ENCODE measurements at places on chromosomes 11 and 22.

- DNase-seq = no peak
Measured at GRCh38 chr11:65553301-65554001, 4.7 kb downstream of the LTBP3 start.

DNA sequence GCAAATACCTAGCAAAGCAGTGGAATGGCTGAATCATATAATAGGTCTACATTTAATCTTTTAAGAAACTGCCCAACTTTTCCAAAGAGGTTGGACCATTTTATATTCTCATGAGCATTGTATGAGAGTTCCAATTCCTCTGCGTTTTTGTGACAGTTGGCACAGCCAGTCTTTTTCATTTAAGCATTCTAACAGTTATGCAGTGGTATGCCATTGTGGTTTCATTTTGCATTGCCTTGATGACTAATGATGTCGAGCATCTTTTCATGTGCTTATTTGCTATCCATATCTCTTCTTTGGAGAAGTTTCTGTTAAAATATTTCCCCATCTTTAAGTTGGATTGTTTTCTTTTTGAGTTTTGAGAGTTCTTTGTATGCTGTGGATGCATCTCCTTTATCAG lies 38.7 kb downstream of the EIF3F start:
- no peak for DNase-seq

GRCh38 chr22:20397498-20397897 lies 3.5 kb downstream of the ZNF74 start:
- no peak for DNase-seq

DNA sequence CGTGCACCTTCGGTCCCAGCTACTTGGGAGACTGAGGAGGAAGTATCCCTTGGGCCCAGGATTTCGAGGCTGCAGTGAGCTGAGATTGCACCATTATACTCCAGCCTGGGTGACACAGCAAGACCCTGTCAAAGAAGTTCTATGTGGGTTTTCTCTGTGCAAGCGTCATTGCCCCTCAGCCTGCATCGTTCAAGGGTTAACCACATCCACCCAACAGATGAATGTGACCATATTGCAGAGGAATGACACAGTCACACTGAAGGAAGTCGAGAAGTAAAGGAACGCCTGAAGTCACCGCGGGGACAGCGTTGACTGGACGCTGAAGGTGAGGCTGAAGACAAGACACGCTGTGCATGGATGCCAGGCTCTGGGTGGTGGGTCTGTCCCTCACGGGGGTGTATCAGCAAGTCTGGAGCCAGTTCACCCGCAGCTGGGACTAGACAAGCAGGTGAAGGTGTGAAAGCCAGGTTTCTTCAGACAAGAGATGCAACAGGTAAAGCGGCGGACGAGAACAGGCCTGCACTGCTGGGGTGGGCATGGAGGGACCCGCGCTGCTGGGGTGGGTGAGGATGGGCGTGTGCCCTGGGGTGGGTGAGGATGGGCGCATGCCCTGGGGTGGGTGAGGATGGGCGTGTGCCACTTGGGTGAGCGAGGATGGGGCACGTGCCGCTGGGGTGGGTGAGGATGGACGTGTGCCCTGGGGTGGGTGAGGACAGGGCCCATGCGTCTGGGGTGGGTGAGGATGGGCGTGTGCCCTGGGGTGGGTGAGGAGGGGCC lies 36.5 kb upstream of the TOLLIP start:
- no peak for DNase-seq

GRCh38 chr11:131618201-131618600 lies 247.8 kb downstream of the NTM start:
- no peak for DNase-seq

- DNase-seq = no peak
Measured at GRCh38 chr22:43109921-43110443, 568 bp upstream of the BIK start.

DNA sequence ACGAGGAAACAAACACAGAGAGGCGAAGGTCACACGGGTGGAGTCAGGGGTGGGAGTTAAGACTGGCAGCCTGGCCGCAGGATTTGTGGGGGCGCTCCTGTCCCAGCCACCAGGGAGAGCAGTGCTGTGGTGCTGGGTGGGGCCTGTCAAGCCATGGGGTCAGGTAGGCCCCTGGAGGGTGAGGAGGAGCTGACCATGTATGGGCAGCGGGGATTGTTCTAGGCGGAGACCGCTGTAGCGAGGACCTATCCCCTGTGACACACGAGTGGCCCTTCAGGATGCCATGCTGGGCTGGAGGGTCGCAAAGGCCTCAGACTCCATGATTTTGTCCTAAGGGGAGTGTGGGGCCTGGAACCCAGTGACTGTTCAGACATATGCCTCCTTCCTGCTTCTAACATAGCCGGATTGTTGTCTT lies 1.6 kb upstream of the RPS19BP1 start:
- no peak for DNase-seq

GRCh38 chr22:31250740-31251600 lies 38.9 kb downstream of the LIMK2 start:
- no peak for DNase-seq

DNA sequence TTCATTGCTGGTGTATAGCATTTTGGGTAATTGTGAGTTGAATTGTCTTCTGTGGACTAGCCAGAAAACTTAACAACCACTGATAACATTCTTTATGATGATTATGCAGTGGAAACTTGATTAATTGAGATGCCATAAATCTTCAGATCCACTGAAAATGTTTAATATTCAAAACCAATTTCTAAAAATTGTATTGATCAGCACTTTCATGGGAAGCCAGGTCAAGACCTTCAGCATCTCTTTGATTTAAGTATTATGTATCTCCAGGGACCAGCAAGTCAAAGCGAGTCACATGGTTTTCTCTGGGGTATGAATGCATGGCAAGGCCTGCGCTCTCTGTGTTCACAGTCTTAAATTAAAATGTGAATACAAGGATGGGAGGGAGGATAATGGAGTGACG lies 596.9 kb downstream of the OPCML start:
- DNase-seq = no peak

DNA sequence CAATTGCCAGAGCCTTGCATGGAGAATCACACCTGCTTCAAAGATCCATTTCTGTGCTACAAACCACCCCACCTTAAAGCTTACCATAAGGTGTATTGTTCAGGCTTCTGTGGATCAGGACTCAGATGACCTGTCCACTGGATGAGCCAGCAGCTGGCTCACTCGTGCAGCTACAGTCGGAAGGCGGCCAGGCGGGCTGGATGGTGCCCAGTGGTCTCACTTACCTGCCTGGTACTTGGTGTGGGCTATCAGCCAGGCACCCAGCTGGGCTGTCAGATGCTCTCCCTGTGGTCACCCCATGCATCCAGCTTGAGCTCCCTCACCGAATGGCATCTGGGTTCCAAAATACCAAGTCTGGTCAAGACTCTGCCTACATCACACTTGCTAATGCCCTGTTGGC lies 10.9 kb upstream of the APOBEC3B start:
- DNase-seq = no peak

- DNase-seq = no peak
Measured at GRCh38 chr11:76838678-76839068, 22.0 kb upstream of the ACER3 start.
